Activated effector memory CD4-positive, alpha-beta T cell treated with anti-CD3 and anti-CD28 coated beads, Interleukin-2, amount 50 U/mL, for 16 hours (primary cell): ENCODE measurements at places on chromosomes 7 and 10.

DNA sequence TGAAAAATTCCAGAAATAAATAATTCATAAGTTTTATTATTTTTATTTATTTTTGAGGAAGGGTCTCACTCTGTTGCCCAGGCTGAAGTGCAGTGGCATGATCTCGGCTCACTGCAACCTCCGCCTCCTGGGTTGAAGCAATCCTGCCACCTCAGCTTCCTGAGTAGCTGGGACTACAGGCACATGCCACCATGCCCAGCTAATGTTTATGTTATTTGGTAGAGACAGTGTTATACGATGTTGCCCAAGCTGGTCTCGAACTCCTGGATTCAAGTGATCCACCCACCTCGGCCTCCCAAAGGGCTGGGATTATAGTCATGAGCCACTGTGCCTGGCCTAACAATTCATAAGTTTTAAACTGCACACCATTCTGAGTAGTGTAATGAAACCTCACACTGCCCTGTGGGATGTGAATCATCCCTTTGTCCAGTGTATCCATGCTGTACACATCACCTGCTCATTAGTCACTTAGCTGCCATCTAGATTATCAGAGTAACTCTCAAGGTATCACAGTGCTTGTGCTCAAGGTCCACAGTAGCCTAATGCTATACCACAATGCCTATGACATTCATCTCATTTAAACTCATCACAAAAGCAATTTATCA, 17.9 kb downstream of the RTKN2 start:
- DNase-seq, result no peak

- no peak for DNase-seq
Observed at GRCh38 chr10:91614225-91614624, 18.6 kb downstream of the PPP1R3C start.

DNA sequence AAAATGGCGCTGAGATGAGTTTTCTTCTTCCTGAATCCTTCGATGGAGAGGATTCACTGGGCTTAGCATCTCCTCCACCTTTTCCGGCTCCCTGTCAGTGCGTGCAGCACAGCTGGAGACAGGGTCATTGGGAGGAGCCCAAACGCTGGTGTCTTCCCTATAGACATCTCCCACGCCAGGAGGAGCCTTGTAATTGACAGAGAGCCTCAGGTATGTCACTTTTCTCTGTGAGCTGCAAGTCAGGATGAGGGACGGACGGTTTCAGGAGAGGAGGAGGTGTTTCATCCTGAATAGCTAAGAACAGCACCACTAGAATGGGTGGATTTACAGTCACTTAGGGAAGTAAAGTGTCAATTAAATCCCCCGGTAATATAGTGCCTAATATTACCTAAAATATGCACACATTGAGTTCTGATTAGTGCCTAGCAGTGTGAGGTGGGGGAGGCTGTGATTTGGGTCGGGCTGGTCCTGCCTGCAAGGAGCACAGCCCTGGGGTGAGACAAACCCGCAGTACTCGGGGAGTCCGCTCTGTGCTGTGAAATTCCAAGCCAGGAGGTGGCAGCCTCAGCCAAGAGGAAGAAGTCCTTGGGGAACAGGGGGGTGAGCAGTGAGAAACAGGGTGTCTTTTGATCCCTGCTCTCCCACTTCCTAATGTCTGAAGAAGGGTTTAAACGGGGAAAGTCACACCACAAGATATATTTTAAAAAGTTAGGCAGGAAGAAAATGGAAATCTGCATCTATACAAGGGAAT, 28.2 kb downstream of the IL15RA start:
- peak; percentile 70 for DNase-seq

DNA sequence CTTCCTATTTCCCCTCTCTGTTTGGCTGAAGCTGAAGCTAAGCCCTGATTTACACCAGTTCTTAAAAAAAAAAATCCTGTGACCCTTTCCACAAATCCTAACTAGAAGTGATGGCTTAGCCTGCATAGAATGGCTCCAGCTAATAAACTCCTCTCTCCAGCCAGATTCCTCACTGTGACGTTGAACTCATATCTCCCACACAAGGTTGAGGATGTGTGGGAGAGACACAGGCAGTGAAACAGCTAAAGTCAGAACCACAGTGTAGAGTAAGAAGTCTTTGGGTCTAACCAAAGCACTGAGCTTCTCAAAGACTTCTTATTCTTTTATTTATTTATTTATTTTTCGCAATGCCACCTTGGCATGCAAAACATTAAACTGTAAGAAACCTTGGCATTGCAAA, 268.3 kb downstream of the SNX13 start:
- DNase-seq, result no peak

- no peak for DNase-seq
Observed at GRCh38 chr10:1737222-1738061, at the start of gene ADARB2. ADARB2 (minus strand) TSS chr10:1737525.

GRCh38 chr7:76209310-76209709, 7.6 kb downstream of the SRRM3 start:
- DNase-seq, result no peak

DNA sequence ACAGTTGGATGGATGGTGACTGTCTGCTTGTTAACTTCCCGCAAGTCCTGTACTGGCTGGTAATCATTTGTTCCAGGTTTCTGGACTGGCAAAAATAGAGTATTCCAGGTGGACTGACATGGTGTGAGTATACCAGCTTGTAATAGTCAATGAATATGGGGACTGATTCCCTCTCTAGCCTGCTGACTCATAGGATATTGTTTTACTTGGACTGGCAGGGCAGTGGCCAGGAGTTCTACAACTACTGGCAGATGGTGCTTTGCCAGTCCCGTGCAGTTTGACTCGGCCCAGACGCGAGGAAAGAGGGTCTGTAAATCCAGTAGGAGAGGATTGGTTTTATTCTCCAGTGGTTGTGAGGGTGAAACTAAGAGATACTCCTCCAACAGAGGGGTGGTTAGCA, 78.0 kb downstream of the PRR15 start:
- DNase-seq, result no peak

DNA sequence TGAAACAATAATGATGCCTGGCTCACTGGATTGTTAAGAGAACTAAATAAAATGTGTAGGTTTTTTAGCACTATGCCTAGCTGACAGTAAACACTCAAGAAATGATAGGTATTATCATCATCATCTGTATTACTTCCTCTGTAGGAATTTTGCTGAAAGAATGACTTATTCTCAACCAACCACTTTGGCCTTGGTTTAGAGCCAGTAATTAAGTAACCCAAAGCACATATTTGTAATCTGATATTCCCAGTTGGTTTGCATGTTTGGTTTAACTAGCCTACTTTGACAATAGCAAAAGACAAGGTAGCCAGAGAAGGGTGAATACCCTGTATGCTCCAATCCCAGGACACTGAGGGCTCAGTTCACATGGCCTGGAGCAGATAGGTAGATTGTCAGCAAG, 34.4 kb downstream of the BCAP29 start:
- DNase-seq, result no peak

- no peak for DNase-seq
Observed at GRCh38 chr7:46115410-46115809, 194.3 kb upstream of the IGFBP3 start.

GRCh38 chr10:129740532-129741279, 223.4 kb downstream of the EBF3 start:
- no peak for DNase-seq

DNA sequence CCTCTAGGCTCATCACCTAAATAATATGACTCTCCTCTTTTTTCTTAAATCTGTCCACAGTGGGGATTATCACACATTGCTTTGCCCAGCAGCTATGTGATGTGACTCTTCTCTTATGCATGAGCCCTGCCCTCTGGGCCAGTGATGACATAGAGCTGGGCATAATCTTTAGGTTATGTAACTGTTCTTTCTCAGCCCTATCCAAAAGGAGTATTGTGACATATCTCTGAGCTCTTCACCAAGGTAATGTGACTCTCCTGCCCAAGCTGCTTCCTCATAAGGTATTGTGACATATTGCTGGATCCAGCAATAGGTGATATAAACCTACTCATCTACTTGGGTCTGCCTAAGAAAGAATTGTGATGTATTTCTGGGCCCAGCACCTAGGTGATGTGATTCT, 37.7 kb upstream of the ZNF107 start:
- no peak for DNase-seq
